ENCODE measurements at places on chromosomes 12 and 14.

DNA sequence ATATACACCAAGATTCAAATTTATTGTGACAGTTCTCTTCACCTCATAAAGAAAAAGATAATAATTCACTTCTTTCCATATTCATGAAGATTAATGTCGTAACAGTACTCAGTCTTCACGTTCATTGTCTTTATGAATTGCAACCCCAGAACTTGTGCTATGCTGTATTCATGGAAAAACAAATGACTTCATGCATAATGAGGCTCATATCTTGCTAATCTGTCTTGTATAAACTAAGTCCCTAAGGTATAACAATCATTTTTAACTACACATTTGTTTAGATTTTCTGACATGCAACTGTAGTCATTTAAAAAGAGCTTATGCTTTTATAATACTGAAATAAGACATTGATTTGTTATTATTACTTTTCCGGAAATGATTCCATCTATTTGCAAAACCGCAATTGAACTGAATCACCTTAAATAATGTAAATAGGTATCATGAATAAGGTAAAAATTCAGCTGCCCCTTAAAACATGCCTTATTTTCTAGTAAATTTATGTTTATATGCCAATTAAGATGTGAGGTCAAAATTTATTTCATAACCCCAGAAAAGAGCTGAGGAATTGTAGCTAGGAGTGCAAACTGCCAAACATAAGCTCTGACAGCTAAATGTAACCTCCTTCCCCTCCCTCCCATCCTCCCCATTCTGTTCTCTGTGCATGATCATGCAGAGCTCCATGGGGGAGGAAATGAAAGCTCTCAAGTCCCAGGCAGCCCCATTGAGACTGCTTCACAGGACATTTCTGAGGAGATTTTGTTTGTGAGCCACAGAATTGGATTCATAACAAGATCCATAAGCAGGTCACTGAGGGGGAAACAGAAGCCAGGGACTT is 301.6 kb downstream of the ATP23 start:
- no peak for DNase-seq

GRCh38 chr12:6825398-6826124 is 2.6 kb upstream of the P3H3 start:
- peak; percentile 97 for DNase-seq

GRCh38 chr12:30286345-30286926 is 409.2 kb downstream of the IPO8 start:
- DNase-seq, result no peak

DNA sequence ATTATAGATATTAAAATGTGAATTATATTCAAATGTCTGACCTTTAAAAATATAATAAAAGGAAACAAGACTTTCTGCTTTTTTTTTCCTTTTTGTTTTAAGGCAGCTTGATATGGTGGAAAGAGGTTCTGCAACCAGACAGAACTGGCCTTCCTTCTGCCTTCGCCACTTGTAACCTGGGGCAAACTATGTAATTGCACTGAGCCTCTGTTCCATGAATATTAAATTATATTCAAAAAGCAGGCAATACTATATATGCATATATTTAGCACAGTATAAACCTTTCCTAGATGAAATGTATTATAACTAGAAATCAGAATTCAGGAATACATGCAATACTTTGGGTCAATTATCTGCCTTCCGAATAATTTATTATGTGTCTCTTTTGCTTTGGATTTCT is 59.9 kb downstream of the ACSS3 start:
- no peak for DNase-seq

DNA sequence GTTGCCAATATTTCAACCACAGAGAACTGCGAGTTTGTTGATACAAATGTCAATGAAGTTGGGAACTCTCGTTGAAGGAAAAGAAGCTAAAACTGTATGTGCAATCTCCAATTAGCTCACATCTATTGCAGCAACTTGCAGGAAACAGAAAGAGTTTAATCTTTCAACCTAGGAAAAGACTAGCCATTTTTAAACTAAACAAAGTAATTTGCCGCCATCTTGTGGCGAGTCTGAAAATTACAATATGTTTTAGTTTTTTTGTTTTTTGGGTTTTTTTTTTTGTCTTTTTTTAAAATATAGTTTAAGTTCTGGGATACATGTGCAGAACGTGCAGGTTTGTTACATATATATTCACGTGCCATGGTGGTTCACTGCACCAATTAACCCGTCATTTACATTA is 131.2 kb upstream of the FOXG1 start:
- no peak for DNase-seq
